ENCODE measurements at places on chromosomes 5 and 9.
A peak's percentile ranks its signal among the peaks of the same experiment; 100 is the strongest.

DNA sequence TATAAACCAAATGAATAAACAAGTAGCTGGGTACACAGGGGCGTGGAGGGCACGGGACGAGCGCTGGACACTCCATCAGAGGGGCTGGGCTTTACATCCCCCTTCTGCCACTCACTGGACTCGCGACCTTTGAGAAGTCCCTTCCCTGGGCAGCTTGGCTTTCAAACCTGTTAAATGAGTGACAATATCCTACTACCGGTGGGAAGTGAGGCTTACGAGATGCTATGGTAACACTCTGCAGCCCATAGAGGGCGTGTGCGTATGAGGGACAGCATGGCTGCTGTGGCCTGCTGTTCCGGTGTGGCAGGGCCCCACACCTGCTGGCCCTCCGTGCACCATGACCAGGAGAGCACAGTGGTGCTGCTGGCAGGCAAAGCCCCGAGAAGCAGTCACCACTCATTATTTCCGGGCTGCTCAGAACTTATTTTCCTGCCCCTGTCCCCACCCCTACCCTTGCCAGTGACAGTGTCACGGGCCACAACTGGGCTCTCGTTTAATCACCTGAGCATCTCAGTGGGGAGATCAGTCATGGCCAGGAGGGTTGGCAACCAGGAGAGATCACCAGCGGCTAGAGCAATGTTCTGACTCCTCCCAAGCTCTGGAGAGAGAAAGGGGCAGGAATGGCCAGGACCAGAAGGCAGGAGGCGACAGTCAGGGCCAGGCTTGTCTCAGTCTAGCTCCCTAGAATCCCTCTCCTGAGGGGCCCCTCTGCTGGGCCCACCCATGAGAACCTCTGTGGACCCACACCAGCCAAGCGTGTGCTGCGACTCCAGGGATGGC lies 10.5 kb downstream of the CLTB start:
- no peak for DNase-seq

GRCh38 chr9:87739546-87739945 lies 13.6 kb downstream of the CTSL start:
- DNase-seq, result no peak

- no peak for DNase-seq
Observed at GRCh38 chr5:142316051-142316450, 8.8 kb downstream of the SPRY4 start.

DNA sequence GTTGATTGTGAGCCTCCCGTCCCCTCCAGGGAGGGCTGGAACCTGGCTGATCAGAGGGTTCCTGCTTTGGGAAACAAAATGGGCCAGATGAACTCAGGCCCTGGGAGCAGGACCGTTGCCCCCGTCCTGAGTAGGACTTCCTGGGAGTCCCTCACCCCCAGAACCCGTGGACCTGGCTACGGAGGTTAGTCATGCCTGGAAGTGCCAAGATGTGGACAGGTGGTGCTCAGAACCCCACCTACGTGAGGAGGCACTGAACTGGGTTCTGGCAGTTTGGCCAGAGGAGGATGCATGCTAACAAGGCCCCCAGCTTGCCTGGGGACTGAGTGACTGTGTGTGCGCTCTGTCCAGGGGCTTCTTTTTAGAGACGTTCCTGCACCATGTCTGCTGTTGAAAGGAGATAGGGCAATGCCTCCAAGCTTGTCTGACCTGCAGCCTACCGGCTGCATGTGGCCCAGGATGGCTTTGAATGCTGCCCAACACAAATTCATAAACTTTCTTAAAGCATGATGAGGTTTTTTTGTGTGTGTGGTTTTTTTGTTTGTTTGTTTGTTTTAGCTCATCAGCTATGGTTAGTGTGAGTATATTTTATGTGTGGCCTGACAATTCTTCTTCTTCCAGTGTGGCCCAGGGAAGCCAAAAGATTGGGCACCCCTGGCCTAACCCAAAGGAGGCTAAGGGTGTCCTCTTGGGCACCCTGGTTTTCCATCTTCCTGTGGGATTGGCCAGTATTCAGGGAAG lies 1.8 kb upstream of the DAB2IP start:
- no peak for DNase-seq

- DNase-seq, result peak; percentile 59
Observed at GRCh38 chr5:56659971-56660370, 155.4 kb upstream of the MAP3K1 start.

DNA sequence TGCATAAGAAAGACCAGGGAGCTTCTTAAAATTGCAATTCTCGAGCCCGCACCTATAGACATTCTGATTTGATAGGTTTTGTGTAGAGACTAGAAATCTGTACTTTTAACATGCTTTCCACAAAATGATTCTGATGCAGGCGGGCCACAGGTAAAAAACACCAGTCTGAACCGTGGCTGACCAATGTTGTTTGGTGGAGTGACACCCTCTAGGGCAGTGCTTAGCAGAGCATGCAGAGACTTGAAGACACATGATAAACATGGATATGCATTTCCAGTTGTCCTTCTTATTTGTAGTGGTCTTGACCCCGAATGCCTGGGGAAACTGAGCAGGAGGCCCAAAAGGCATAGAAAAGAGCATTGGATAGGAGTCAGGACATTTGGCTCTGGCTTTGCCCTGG lies 10.5 kb upstream of the COL15A1 start:
- DNase-seq, result no peak

- no peak for DNase-seq
Observed at GRCh38 chr5:76688212-76688611, 27.7 kb upstream of the F2R start.

DNA sequence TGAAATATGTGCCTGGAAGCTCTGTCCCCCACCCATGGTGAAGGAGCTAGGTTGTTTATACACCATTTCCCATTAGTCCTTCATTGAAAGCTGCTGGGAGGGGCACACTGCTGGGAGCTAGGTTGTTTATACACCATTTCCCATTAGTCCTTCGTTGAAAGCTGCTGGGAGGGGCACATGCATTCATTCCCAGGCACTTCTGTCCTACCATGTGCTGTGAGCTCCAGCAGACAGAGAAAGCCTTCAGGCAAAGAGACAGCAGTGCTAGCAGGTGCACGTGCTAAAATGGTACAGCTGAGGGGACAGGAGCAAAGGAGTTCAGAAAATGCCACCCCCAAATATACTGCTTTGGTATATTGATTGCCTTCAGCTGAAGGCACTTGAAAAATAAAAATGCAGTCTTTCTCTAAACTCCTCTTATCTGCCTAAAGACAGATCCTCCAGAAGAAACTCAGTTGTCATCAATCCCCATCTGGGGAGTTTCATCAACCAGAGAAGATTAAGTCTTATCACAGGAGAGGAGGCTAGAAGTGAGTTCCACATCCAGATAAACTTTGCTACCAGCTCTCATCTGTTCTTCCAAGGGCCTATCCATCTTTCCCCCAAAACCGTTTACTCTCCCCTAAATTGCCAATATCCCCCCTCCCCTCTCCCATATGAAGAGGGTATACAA lies 27.7 kb upstream of the DAPK1 start:
- DNase-seq, result no peak

DNA sequence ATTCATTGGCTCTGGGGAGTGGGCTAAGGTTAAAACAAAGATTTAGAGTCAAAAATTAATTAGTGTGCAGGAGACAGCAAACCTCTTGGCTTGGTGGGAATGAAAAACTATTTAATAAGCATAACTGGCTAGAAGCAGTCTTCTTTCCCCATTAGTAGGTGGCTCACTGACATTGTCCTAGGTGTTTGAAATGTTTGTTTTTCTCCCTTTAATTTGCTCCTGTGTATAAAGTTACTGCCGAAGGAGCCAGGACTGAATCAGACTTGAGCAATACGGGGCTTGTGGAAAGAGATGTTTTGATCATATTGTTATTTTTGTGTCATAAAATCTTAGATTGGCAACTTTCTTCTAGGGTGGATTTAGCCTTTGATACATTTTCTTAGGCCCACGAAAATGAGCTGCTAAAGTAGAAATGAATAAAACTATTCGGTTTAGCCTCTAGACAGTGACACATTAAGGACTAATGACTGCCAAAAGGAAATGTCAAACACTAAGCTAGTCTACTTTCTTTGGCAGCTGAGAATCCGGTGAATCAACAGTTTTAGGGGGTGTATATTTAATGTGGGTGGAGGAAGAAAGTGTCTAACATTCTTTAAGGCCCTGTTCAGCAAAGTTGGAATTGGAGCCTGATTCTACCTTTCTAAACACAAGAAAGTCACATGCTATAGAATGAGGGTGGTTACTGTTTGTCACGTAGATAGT lies 30.2 kb downstream of the LRRTM2 start:
- DNase-seq, result no peak

- no peak for DNase-seq
Observed at GRCh38 chr5:159273923-159274322, 10.8 kb downstream of the UBLCP1 start.

GRCh38 chr5:60821488-60822284 lies 22.4 kb downstream of the ELOVL7 start:
- no peak for DNase-seq

GRCh38 chr5:10949856-10950630 lies 189.0 kb upstream of the DAP start:
- DNase-seq, result no peak

- DNase-seq, result no peak
Observed at GRCh38 chr5:43362725-43363435, 49.3 kb downstream of the CCL28 start.

DNA sequence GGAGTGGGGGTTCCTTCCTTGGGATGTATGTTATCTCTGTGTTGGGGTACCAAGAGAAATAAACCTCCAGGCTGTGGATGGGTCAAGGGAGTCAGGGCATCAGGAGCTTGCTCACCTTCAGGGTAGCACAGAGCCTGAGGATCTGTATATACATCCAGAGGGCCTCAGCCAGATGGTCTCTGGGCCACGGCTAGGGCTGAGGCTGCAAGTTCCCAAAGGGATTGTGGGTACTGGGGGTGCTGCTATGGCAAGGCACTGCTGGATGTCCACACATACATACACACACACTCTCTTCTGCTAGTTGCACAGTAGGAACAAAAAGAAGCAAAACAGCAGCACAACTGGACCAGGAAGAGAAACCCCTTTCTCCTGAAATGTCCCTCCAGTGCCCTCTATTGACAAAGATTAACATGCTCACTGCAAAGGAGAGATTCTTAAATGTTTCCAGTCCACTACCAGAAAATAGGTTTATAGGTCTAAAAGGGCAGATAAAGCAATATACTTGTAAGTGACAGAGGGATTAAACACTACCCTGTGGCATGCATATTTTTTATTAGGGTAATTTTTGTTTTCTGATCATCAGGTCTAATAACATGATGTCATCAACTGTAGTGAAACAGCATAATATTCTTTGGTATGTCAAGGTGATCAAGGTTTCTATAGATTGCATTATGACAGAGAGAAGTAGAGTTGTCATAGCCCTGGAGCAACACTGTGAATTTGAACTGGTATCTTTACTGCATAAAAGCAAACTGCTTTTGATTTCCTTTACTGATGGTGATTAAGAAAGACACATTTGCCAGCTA lies 56.3 kb upstream of the KCNN2 start:
- no peak for DNase-seq

GRCh38 chr5:173231381-173231766 lies 3.6 kb downstream of the NKX2-5 start:
- no peak for DNase-seq

GRCh38 chr9:136012651-136013050 lies 51.5 kb upstream of the UBAC1 start:
- DNase-seq, result no peak

DNA sequence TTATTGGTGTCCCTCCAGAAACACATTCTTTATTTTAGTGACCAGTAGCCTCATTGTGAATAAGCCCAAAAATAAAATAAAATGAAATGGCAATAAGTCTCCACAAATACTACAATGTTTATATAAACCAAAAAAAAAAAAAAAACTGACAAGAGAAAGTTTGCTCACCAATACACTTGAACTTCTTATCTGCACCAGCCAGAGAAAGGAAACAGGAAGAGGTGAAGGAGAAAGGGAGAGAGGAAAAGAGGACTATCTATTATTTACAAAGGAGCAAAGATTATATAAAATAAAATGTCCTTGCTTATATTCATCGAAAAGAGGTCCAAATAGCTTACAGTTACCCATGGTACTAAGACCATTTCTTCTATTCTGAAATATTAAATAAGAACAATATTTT lies 176.4 kb upstream of the CCNG1 start:
- DNase-seq, result no peak

- DNase-seq, result no peak
Observed at GRCh38 chr9:73039271-73040263, 86.7 kb upstream of the ALDH1A1 start.

DNA sequence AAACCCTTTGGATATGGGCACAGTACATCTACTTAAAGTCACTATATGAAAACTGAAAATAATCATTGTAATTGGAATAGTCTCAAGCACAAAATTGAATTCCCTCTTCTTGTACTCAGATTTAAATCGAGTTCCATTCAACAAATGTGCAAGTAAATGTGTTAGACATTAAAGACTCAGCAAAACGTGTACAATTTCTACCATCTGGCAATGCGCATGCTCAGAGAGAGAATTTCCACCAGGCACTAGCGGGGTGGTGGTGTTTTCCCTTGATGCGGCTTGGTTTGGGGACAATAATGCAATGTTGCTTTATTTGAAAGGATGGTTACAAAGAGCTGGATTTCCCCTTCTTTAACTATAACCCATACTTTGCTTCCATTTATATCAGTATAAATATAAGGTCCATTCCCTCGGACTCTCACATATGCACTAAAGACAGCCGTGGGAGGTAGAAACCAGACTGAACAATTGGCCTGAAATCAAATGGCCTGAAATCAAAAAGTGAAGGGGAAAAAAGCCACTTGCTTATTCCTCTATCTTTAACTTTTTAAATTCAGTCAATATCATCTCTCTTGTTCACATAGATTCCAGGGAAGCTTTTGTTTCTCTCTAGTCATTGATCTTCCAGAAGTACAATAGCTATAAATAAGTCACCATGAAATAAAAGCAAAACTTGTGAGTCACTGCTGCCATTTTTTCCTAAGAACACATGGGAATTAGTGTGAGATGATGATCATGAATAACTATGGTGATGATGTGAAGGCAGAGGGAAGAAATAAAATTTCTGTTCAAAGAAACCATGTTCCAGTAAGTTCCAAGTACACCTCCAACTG lies 59.2 kb downstream of the ADAMTS12 start:
- DNase-seq, result no peak

DNA sequence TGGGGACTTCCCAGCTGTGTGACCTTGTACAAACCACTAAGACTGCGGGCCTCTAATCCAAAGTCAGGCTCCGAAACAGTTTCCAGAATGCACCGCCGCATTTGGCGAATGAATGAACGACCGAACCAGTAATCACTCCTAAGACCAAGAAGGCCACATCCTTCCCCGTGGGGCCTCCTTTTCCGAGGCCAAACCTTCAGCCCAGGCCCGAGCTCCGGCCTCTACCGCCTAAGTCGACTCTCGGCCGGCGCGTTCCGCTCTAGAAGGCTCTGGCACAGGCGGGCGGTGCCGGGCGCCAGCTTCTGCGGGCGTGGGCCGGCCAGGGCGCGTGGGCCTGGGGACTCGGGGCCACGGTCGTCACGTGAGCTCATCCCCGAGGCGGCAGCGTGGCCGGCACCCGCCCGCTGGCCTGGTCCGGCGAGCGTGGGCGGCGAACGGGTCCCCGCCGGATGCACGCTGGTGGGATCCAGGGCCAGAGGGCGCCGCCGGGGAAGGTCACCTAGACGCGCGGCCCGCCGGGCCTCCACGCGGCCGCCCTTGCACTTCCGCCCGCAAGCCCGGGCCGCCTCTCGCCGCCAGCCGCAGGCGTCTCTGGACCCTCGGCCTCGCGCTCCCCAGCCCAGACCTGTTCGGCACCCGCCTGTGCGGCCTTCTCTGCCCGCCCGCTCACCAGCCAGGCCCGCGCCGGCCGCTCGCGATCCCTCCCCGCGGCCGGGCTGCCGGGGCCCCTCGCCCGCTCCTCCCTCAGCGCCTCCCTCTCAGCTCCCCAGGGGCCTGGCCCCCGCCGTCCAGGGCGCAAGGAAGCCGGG lies 754 bp downstream of the VDAC1 start:
- DNase-seq, result peak; percentile 42

GRCh38 chr5:39475881-39476842 lies 51.4 kb upstream of the DAB2 start:
- DNase-seq, result no peak

- no peak for DNase-seq
Observed at GRCh38 chr9:79731171-79731890, 159.6 kb downstream of the TLE4 start.
